ENCODE measurements at places on chromosomes 1 and 21.

DNA sequence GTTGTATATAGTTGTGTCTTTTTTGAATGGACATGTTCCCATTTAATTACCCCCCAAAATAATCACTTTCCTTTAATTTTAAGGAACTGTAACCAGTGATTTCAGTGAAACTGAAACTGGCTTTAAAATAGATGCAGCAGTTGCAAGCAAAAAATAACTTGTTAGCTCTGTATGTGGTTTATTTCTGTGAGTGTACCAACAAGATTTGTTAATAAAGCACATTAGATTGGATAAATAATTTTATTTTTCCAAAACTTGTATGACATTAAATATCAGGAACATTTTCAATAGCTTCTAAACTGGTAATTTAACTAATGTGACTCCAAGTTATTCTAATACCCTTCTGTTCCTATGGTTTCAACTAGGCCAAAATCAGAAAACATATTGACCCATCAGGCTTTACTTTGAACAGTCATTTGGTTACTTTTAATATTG, 184.3 kb upstream of the CACYBP start:
- no peak for DNase-seq

GRCh38 chr1:221336126-221336525, 405.8 kb downstream of the DUSP10 start:
- DNase-seq: no peak

DNA sequence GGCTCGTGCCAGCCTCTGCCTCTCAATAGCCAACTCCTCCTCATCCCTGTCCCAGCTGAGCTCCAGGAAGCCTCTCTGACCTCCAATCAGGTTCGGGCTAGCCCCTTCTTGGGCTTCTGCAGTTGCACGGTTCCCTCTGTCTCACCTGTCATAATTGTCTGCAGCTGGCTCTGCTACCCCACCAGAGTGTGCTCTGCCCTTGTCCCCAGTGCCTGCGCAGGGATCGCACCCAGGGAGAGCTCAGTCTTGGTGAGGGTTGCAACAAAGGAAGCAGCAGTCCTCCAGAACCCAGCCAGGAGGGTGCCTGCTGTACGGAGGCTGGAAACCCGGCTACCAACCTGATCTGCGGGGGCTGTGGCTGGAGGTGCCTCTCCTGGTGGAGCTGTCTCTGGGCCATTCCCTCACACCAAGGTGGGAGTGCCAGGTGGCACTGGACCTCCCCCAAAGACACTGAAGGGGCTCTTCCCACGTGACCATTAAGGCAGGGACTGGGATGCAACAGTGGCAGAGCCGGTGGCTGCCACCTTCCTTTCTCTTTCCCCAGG, 63.5 kb upstream of the DMRTB1 start:
- DNase-seq: no peak

GRCh38 chr1:1889090-1889750, 1.7 kb downstream of the GNB1 start:
- DNase-seq: no peak

- no peak for DNase-seq
Measured at GRCh38 chr1:64516803-64517568, 47.1 kb downstream of the CACHD1 start.

DNA sequence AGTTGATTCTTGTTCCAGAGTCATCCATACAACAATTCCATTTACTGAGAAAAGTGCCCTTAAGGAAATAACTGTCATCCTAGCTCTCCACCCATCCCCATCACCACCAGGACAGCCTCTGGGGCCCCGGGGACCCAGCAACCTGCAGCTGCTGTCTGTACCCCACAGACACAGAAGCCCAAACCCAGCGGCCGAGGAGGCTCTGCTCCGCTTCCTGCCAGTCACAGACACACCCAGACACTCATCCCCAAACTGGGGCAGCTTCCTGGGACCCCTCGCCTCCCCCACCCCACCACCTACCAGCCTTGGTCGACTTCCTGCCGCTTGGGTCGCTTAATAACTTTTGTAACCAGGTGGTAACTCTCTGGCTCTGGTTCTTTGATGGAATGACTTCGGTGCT, 121.6 kb upstream of the SLC25A33 start:
- DNase-seq: no peak

DNA sequence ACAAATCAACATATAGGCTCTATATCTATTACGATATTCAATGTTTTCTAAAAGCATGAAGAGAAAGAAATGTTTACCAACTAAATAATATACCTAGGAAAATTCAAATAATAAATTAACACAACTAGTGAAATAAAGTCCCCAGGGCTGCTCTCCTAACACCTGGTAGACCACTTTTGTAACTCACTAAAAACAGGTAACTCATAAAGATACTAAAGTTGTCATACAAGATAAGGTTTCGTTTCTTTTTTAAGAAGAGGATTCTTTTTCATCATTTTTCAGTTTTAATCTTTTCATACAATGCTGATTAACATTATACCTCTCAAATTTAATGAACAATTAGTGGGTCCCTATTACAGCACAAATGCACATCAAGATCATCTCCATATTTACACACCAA, 99.0 kb downstream of the ZZZ3 start:
- no peak for DNase-seq

DNA sequence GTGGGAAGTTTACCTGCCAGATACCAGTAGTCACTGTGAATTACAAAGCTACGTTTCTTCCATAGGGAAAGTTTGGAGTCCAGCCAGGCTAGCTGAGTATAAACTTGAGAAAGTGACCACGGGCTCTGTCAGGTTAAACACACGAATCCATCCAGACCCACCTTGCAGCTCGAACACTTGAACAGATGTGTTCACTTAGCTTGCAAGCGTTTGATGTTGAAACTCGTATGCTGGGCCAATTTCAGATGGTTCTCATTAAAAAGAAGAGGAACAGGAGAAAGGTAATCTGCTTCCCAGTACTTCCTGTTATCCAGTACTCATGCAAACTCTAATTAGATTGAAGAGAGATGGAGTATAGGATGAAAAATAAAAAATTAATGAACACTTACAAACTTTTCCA, 636.4 kb downstream of the SMYD3 start:
- DNase-seq: no peak

DNA sequence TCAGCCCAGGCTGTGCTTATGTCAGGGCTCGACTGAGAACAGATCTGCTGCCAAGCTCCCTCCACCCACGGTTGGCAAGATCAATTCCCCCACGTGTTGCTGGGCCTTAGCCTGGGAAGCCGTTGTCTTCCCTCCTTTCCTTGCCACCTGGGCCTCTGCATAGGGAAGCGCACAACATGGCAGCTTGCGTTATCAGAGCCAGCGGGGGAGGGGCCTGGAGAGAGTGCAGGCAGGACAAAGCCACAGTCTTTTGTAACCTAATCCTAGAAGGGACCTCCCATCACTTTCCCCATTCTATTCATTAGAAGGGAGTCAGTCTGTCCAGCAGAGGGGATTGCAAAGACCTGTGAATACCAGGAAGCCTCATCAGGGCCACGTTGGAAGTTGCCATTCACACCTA, 17.0 kb upstream of the IGSF21 start:
- DNase-seq: no peak

DNA sequence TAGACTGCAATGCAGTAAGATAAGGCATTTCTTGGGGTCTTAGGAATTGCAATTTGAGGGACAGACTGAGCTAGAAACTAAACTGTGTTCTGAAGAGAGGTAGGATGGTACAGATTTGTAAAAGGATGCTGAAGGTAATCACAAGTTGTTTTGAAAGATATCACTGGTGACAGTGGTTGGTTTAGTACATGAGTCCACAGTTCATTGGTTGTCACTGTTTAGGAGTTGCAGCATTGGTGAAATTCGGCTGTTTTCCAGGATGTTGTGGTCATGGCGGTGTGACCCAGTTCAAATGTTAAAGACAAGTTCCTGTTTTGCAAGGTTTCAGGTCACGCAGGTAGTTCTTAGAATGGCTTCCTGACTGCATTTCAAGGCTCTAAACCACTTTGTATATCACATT, 292.8 kb upstream of the B3GALT2 start:
- peak; percentile 60 for DNase-seq

DNA sequence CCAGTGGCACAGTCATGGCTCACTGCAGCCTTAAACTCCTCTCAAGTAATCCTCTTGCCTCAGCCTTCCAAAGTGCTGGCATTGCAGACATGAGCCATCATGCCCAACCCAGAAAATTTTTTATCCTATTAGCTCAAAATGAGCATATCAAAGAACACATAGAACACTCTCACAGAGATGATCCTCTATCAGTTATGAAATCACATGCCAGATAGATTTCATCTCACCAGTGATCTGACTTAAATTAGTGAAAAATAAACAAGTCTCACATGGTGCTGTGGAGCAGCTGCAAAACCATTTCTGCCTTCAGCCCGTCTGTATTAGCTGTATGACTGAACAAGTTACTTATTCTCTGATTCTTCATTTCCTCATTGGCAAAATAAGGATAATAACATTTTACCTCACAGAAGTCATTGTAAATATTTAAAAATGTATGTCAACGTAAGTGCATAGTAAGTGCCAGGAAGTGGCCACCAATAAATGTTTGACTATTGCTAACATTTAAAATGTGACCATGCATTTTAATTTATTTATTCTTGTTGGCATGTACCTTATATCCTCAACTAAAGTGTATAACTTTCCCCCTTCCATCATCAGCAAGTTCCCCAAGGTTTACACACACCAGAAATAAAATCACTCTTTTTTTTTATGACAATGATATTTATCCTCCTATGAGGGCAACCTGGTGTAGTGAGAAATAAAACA, 29.0 kb upstream of the SLC19A2 start:
- no peak for DNase-seq
